ENCODE measurements at places on chromosomes 4 and X.

DNA sequence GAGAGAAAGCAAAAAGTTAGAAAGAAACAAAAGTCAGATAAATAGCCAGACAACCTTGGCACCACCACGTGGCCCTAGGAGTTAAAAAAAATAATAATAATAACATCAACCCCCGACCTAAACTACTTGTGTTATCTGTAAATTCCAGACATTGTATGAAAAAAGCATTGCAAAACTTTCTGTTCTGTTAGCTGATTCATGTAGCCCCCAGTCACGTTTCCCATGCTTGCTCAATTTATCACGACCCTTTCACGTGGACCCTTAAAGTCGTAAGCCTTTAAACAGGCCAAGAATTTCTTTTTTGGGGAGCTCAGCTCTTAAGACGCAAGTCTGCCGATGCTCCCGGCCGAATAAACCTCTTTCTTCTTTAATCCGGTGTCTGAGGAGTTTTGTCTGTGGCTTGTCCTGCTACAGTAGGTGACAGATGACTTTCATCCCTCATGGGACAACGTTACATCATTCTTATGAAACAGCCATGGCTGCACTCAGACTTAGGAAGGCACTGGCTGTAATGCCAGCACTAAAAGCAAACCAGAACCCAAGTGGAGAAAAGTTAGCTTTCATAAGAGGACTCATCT lies 520 bp downstream of the ACOX3 start:
- DNase-seq, result no peak

GRCh38 chrX:18598413-18598812 lies 73.5 kb downstream of the RS1 start:
- DNase-seq, result no peak

GRCh38 chrX:119008110-119008744 lies 33.8 kb downstream of the LONRF3 start:
- peak; percentile 50 for DNase-seq

DNA sequence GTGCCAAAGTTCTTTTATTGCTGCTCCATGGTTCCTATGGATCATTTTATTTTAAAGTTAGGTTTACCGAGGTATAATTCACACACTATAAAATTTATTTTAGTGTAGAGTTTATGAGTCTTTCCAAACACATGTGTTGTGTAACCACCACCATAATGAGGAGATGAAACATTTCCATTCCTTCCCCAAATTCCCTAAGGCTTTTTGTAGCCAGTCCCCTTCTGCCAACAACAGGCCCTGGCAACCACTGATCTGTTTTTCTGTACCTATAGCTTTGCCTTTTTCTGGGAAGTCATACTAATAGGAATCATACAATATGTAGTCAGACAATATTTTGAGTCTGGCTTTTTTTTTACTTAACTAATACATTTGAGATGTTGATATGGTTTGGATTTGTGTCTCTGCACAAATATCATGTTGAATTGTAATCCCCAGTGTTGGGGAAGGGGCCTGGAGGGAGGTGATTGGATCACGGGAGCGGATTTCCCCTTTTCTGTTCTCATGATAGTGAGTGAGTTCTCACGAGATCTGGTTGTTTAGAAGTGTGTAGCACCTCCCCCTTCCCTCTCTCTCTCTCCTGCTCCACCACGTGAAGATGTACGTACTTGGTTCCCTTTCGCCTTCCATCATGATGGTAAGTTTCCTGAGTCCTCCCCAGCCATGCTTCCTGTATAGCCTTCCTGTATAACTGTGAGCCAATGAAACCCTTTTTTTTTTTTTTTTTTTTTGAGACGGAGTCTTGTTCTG lies 59.6 kb upstream of the DHX15 start:
- DNase-seq, result no peak

DNA sequence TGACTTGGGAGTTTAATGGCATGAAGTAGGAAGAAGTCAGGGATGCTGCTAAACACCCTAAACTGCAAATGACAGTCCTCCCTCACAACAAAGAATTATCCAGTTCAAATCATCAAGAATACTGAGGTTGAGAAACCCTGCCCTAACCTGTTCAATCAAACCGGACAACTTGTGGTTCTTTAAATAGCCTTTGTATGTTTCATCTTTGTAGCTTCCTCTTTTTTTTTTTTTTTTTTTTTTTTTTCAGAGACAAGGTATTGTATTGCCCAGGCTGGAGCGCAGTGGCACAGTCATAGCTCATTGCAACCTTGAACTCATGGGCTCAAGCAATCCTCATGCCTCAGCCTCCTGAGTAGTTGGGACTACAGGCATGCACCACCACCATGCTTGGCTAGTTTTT lies 52.5 kb upstream of the TTC29 start:
- DNase-seq, result no peak

DNA sequence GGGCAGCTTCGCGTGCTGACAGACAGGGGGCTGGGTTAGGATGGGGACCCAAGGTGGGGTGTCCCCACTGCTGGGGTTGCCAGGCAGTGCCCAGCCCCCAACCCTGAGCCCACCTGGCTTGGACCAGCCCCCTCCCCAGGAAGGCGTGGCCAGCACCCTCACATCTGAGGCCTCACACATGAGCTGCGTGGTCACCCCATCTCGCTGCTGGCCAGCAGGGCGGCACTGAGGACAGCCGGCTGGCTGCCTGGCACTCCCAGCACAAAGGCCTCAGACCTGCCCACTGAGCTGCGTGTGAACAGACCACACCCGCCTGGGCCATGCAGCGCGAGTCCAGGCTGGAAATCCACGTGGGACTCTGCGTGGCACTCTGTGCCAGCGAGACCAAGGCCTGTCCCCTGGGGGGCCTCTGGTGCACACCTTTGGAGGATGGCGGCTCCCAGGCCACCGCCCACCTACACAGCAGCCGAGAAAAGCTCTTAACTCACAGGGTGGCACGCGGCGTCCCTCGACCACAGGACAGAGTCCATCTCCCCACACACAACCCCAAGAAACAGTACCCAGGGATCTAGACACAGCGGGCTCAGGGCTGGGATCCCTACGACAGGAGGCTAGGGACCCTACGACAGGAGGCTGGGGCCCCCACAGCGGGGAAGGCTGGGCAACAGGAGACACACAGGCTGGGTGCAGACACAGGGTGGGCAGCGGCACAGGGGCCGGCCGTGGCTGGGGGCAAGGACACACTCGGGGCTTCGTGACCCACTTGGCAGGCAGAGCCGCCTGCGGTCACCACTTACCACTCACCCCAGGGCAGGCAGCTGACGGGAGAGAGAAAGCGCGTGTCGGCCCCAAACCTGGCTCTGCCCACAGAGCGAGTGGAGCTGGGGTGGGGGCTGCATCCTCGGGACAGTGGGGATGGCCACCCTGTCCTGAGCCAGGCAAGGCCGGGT lies 9.8 kb downstream of the DGKQ start:
- DNase-seq, result no peak

GRCh38 chr4:8738471-8738931 lies 133.1 kb downstream of the HMX1 start:
- no peak for DNase-seq
